ENCODE measurements at places on chromosomes 12 and 14. TPM values are rescaled to one million over a fixed set of nuclear protein-coding genes. Genes with fewer than 3 reads are reported as not detected.

The FAIM2 gene
- total RNA-seq = 0.38 TPM

The FGF23 gene
- total RNA-seq = not detected

The AKAP3 gene
- 0.38 TPM for total RNA-seq

The TMEM30B gene
- total RNA-seq = 0.08 TPM

The ZDHHC22 gene
- not detected for total RNA-seq

The GPRC5D gene
- total RNA-seq = 0.12 TPM

The PTCSC3 gene
- total RNA-seq = not detected

The TMCC3 gene
- under 0.01 TPM for total RNA-seq

The FAM181A gene
- total RNA-seq = not detected

The ADGRD1 gene
- 0.15 TPM for total RNA-seq

The RCOR1 gene
- total RNA-seq = 7.0 TPM
